ENCODE measurements at places on chromosomes 3 and 15.
A peak's percentile ranks its signal among the peaks of the same experiment; 100 is the strongest.

DNA sequence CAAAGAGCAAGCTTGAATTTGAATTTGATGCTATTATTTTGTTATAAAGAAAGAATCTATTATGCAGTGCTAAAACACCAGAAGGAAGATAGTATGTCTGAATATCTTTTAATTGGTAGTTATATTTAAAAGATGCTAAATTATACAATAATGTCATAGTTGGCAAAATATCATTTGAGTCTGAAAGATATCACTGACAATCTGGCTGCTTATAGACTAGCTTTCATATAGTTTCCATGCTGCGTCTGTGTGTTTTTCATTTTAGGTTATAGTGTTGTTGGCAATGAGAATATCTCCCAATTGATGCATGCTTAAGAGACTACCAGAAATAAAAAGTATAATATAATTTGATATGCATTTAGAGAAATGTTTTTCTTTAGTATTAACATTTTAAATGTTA, 142.9 kb downstream of the NEO1 start:
- DNase-seq, result no peak

DNA sequence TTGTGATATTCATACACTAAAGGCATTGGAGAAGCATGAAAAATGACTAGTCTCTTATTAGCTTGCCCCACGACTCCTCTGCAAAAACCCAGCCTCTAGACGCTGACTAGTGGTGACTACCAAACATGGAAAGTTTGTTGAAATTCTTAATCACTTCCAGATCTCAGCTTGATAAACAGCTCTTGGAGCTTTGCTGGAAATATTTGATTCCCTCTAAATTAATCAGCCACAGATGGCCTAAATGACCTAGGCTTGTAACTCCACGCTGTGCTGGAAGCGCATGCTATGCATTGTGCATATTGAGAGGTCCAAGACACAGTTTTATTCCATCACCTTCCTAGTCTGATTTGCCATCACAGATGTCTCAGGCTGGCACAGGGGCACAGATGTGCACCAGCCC, 244.7 kb upstream of the ST8SIA2 start:
- DNase-seq, result no peak

GRCh38 chr3:158094235-158095110, 11.7 kb downstream of the SHOX2 start:
- DNase-seq, result peak; percentile 47

GRCh38 chr15:79897701-79898113, 893 bp upstream of the MTHFS start:
- DNase-seq, result no peak

DNA sequence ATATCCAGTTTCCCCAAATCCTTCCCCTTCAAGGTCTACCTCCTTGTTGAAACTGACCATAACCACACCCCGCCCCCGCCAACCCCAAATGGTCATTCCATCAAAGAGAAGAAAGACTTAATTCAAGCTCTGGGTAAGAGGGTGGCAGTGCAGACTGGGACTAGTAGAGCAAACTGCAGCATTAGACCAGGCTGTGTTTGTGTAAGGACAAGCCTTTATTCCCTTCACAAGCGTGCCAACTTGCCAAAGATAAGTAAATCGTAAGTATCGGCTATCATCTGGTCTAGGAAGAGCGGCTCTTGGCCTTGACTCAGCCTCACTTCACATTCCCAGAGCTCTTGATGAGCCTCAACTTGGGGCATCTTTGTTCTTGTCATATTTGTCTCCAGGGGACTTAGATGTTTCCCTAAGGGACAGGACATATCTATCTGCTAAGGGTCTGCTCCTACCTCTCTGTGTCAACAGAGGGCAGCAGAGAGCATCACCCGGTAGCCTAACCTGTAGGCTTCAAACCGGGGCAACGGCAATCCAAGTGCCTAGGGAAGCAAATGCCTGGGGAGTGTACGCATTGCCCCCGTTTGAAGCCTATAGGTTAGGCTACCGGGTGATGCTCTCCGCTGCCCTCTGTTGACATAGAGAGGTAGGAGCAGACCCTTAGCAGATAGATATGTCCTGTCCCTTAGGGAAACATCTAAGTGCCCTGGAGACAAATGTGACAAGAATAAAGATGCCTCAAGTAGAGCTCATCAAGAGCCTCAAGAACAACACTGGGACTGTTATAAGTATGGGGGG, 8.9 kb upstream of the MAP3K13 start:
- peak; percentile 88 for DNase-seq

GRCh38 chr15:73015493-73015892, 36.8 kb upstream of the NEO1 start:
- DNase-seq, result no peak

DNA sequence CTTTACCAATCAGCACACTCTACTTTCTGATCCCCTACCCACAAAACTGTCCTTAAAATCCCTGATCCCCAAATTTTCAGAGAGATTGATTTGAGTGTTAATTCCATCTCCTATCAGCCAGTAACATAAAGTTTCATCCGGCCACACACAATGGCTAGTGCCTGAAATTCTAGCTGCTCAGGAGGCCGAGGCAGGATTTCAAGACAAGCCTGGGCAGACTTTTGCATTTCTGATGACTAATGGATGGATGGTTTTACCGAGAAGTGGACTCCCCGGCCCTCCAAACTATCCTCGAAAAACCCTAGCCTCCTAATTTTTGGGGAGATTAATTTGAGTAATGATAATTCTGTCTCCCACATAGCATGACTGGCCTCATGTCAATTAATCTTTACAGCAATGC, 269.8 kb upstream of the POU1F1 start:
- DNase-seq, result no peak

GRCh38 chr3:8593021-8593827, 51.4 kb downstream of the SSUH2 start:
- DNase-seq, result no peak
